NCI-H1436 (cell line): ENCODE measurements at places on chromosomes 2 and 18.
A peak's percentile ranks its signal among the peaks of the same experiment; 100 is the strongest.

DNA sequence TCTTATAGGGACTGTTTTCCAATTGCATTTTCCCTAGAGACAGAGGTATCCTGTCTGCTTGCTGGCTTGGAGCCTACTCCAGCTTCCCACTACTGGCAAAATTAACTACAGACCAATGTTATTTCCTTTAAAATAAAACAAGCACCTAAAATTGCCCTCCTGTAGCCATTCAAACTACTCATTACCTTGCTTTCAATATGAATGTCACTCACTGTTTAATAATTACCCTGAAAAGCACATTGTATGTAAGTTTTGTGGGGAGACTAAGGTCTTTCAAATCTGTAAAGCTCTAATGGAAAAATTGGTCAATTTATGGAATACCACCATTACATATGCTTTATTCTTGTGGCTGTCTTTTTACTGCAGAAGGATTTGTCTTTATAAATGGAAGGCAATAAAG lies 87.3 kb downstream of the DOCK10 start:
- peak; percentile 68 for DNase-seq

DNA sequence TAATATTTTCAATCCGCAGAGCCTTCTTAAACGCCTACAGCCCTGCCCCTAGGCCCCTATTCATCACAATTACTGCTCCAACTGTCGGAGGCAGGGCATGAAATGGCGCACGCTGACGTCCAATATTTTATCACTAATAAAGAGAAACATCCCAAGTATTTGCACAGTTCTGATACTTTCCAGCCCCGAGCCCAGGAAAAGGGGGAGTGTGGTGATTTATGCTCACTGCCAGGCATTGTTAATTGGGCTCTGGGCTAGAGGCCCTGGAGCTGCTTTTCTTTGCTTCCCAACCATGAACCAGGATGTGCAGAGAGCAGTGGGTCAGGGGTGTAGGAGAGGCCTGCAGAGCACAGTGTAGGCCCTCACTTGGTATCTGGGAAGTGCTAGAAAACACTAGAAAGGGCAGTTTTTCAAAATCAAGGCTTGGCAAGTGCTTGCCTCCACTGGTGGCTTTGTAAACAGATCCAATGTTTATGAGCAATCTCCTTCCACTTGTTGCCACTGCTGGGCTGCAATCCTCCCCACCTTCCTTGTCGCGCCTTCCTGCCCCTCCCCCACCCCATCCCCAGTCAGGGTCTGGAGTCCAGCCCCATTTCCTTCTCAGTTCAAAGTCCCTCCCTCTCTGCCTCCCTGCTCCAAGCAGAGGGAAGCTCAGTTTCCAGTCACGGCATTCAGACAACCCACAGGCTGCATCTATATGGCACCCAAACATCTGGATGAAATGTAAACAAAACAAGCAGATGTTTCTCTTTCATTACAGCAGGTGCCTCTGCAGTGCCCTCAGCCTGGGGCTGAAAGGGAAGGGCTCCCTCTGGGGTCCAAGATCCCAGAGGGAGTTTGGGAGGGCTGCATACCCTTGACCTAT lies 83.9 kb upstream of the PKDCC start:
- DNase-seq = no peak

DNA sequence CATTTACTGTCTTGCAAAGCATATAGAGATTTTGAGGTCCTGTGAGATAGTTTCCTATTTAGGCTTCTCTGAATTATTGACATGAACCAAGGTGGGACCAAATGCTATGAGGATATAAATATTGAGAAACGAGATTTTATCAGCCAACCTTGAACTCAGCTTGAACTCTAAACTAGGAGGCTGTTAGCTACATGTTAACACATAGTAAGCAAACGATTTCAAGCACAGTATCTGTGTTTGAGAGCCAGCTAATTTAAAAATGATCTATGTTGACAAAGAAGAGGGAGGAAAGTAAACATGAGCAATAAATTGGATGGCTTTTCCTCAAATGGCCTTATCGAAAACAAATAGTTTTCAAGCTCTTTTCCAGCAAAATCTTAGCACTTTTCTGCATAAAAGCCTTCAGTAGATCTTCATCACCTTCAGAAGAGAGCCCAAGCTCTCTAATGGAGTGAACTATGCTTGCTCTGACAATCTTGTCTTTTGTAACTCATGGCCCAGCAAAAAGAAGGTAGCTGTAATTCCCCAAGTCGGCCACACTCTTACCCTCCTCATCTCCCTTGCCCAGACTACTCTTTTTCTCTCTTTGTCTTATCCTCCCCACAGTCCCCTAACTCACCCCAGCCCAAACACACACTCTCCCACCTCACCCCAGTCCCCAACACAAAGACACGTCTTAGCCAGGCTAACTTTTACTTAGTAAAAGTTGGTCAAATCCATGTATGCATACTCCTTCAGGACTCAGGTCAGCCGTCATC lies 14.7 kb downstream of the CD28 start:
- DNase-seq = no peak

- DNase-seq = no peak
Observed at GRCh38 chr2:241629762-241630435, 7.1 kb downstream of the THAP4 start.

DNA sequence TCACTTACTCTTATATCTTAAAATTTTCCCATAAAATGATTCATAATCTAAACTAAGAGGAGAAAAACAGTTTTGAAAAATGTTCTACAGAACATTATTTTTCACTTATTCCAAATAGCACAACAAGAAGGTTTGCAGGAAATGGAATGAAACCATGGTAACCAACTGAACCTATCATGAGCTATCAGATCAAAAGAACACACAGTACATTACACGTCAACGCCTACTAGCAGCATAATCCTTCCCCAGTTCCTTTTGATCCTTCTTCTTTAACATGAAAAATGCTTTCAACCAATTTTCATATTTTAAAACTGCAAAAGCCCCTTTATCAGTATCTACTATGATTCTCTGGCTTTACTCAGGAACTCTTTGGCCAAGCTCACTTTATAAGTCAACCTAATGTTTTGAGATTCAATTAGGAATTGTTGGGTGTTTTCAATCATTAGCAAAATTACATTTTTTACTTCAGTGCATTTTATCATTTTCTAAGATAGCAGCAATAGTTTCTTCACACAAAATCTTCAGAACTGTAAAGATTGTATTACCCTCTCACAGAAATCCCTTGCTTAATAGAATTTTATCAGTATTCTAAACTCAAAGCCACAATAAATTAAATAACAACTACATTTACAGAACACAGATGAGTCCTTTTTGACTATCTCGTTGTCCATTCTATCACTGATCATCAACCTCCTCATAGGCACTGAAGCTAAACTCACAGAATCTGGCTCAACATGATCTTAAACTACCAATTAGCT lies 102.5 kb downstream of the CHN1 start:
- DNase-seq = no peak

DNA sequence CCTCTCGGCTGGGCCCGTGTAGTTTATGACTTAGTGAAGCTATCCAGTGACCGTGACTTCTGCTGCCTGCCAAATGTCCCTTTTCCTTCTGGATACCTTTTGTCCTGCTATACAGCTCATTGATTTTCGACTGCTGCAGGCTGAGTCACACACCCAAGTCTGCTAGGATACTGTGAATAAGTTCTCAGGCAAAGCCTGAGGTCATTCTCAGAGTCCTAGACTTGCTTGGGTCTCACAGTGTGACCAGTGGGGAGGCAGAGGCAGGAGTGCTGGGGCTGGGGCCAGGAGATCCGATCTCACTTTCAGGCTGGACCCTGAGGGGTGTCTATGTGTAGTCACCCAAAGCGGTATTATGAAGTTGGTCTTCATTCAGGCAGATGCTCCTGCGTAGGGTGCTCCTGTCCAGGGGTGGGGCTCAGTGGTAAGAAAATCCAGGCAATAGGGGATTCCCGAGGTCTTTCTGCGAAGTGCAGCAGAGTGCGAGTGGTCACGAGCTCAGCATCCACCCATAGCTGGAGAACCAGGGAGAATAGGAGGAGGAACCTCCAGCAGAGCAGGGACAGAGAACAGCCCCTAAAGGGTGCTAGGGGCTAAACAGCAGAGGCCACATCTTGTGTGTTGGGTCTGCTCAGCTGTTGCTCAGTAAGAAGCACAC lies 268.6 kb upstream of the NCKAP5 start:
- no peak for DNase-seq

GRCh38 chr2:162113776-162114168 lies 38.3 kb downstream of the GCG start:
- no peak for DNase-seq

- no peak for DNase-seq
Observed at GRCh38 chr2:216222650-216223352, 113.7 kb downstream of the XRCC5 start.

DNA sequence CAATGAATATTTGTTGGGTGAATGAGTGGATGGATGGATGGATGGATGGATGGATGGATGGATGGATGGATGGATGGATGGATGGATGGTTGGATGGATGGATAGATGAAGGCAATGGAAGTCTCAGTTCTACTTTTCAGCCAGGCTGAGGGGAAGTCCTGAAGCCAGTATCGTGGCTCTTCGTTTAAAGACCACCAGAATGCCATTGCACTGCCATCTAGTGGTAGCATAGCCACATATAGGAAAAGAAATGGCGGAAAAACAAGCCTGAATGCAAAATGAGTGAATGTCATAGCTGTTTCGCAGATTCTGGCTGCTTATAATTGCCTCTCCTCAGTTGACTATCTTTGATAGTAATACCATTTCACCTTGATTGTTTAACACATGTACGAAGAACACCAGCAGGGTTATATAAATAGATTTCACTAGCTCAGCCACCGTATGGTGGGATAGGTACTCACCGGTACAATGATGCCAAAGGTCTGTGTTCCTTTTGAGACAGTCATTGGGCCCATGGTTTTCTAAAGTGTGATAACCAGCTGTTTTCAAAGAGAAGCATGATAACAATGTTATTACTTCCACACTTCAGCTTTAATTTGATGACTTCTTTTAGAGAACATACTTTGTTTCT lies 62.3 kb upstream of the GREB1L start:
- peak; percentile 57 for DNase-seq

GRCh38 chr2:70046534-70046933 lies 40.7 kb upstream of the PCBP1 start:
- no peak for DNase-seq

GRCh38 chr2:232890896-232891601 lies 21.0 kb downstream of the SNORC start:
- DNase-seq = peak; percentile 67

GRCh38 chr2:9720352-9721093 lies 89.7 kb upstream of the YWHAQ start:
- peak; percentile 87 for DNase-seq

DNA sequence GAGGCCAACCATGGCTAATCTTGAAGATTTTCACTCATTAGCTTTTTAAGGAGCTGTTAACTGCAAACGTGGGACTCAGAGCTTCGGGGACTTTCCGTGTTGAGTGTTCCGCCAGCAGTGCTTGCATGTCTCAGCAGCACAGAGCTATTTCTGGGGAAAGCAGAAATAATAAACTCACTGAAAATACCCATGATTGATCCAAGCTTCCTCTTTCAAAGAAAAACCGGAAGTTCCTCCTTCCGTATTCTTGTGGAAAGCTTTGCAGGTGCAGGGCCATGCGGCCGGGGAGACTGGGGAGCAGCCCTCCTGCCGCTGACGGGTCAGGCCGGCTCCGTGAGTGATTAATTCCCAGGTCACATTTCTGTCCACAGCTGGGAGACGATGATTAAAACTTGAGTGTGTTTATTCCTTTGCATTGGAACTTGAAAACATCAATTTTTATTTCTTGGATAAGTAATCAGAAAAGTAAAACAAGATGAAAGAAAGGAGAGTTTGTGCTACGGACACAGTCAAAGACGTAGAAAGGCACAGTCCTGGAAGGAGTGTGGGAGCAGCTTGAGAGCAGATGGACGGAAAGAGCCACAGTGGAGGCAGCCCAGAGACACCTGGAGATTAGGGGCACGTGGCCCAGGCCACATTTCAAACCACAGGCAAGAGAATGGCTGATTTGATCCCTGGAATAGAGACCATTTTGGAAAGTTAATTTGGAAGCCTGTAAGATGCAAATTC lies 54.2 kb upstream of the CTDP1 start:
- DNase-seq = no peak

DNA sequence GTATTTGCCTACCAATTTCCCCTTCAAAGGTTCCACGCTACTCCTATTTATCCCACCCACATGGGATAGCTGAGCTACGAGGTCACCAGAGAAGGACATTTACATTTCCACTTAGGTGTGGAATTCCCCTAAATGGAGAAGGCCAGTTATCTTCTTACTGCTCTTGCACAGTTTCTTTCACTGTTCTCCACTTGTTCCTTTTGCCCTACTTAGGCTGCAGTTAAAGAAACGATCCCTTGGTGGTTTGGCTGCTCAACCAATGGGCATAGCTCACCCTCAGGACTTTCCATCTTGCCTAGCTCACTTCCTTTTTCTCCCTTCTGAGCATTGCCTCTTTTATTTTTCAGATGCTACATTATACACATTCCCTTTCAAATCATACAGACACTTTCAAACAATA lies 11.2 kb upstream of the NABP1 start:
- DNase-seq = no peak

DNA sequence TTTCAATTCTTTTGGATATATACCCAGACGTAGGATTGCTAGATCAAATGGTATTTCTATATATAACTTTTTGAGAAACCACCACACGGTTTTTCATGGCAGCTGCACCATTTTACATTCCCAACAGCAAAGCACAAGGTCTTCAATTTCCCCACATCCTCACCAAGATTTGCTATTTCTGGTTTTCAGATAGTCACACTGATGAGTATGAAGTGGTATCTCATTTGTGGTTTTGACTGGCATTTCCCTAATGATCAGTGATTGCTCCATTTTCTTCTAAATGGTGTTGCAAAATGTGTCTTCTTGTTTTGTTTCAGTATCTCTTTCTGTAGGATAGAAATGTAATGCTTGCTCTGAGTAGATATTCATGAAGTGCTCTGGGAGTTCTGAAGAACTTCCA lies 52.0 kb downstream of the ANKRD44 start:
- no peak for DNase-seq

DNA sequence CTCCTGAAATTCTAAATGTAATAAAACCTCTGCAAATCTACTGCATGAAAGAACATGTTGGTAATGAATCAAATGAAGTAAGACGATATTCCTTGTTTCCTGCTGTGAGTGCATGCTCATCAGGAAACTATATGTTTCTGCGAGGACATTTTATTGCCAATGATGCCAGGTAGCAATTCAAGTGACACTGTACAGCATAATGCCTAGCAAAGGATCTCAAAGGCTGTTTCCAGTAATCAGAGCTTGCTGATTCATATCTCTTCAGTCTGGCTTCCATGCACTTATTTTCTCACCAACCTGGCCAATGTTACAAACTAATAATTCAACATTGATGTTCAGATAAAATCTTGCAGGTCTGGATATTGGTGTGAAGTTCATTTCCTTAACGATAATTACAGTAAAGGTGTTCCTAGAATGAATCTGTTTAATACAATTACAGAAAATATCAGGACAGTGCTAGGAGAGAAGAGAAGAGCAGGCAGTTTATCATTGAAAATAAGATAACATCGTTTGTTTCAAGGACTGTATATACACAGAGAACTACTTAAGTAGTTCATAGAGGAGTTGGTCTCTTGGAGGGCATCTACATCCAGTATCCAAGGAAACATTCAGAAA lies 568.5 kb upstream of the SOX11 start:
- DNase-seq = no peak

DNA sequence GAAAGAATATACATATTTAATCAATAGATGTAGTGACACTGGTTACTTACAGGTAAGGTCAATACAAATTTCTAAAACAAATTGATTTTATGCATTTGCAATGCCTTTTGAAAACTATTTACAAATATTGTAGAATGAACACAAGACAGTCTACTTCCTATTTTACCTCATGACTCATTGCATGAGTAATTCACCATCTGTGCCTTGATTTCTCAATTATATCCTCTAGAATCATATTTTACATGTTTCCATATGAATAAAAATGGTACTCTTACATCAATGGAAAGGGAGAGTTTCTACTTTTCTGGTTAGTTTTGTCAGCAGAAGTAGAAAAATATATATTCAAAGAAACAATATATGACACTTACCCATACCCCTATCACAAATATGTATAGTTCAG lies 203.8 kb upstream of the CDH7 start:
- DNase-seq = no peak
